ENCODE measurements at places on chromosomes 7 and 10.

GRCh38 chr10:110032801-110033700 lies 25.3 kb downstream of the ADD3 start:
- DNase-seq, result no peak

- no peak for DNase-seq
Observed at GRCh38 chr7:105648561-105649401, 67.5 kb upstream of the EFCAB10 start.

- DNase-seq, result peak; percentile 83
Observed at GRCh38 chr7:1532456-1533254, 2.2 kb downstream of the MAFK start.

GRCh38 chr7:37096341-37096740 lies 352.3 kb downstream of the ELMO1 start:
- DNase-seq, result no peak

- DNase-seq, result no peak
Observed at GRCh38 chr7:151432658-151433521, 7.1 kb downstream of the CRYGN start.

- DNase-seq, result no peak
Observed at GRCh38 chr10:71134732-71135211, 77.6 kb upstream of the UNC5B start.

GRCh38 chr7:98978672-98979071 lies 100.3 kb downstream of the TRRAP start:
- DNase-seq, result no peak

DNA sequence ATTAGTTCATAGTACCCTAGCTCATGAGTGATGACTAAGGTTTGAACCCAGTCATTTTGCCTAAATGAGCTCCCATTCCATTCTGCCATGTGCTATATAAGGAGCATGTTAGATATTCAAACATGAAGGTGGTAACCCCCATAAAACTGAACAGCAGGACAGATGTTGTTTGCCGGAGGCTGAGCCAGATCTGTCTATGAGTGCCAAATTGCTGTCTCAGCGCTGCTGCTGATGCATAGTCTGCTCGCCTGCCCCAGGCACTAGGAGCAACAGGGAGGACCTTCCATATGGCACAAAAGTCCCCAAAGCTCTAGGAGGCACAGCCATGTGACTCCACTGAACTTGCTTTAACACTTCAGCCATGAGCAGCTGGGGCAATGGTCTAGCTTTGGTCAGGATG lies 466.0 kb upstream of the GHITM start:
- no peak for DNase-seq
